ENCODE measurements at places on chromosomes 3 and 15.

DNA sequence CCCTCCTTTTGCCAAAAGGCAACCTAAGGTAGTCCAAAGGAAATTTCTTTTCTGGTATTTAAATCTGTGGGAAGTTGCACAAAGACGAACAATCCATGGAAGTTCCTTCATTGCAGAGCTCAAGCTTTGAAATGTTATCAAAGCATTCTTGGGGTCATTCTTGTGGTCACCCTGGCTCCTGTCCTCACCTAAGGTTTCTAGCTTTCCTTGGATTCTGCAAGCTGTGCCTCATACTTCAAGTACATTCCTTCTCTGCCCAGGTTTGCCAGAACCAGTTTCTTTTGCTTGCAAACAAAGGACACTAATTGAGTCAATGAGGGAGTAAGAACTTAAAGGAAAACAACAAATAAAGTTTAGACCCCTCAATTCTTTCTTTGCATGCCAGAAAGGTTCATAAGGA is 329.8 kb upstream of the PDZRN3 start:
- no peak for DNase-seq

DNA sequence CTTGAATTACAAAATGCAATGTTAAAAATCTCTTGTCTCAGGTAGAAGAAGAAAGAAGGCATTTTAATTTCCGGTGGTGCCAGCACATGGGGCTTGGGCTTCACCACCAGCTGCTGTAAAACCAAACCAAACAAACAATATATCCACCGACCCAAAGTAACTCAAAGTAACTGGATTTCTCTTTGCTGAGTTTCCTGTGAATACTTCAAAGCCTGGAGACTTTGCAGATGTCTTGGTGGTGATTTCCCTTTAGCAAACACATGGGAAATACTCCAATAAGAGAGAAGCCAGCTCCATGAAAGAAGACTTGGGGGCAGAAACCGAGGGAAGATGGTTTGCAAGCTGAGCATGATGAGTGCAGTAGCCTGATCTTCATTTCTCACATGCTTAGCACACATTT is 62.6 kb downstream of the EIF4E3 start:
- no peak for DNase-seq

DNA sequence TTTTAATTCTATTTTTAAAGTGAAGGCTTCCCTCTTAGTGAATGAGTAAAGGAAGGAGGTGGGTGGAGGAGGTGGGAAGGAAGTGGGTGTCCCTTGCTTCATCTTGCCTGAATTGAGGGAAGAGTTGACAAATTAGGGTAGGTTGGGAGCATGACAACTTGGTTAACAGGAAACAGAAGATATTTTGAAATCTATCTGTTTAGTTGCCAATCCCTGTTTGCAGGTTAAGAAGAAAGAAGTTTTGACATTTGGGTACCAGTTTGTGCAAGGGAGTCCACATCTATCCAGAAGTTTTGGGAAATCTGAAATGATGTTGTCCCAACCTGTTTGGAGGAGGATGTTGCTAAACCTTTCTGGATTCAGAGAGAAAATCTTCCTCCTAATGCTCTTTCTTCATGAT is 204.1 kb upstream of the SUCLG2 start:
- no peak for DNase-seq

GRCh38 chr15:47669221-47669620 is 48.1 kb upstream of the SEMA6D start:
- no peak for DNase-seq

- peak; percentile 11 for DNase-seq
Measured at GRCh38 chr3:178618197-178618596, 82.0 kb downstream of the KCNMB2 start.

GRCh38 chr15:101353240-101353639 is 58.2 kb upstream of the SNRPA1 start:
- no peak for DNase-seq

- DNase-seq, result no peak
Measured at GRCh38 chr3:195693428-195694216, 27.2 kb upstream of the MUC20 start.

GRCh38 chr3:105885256-105885655 is 16.4 kb upstream of the CBLB start:
- DNase-seq, result no peak

DNA sequence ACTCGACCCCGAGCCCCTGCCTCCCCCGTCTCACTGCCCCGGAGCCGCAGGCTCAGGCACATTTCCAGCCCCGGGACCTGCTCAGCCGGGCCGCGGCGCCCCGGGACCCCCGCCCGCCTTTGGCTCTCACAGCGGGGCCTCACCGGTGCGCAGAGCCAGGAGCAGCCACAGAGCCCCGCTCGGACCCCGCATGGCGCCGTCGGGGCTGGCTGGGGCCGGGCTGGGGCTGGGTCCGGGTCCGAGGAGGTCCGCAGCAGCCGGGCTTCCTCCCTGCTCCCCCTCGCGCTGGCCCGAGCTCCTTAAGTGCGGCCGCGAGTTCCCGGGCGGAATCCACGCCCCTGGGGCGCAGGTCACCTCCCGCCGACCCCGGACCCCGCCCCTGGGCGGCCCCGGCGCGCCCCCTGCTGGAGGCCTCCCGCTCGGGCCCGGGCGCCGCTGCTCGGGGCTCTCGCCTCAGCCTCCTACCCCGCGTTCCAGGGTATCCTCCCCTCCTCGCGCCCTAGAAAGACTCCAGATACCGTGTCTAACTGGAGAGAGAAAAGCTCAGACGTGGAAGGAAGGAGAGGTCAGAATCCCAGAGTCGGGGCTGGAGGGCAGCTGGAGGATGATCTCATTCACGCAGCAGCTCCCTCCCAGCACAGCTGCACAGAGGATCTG is at the start of gene MELTF:
MELTF (minus strand) TSS at position 307 of the 657 bp plus-strand sequence; CDS start at position 192, 115 bp downstream.
- DNase-seq, result no peak

GRCh38 chr3:195868866-195869412 is 39.4 kb downstream of the TNK2 start:
- DNase-seq, result no peak

DNA sequence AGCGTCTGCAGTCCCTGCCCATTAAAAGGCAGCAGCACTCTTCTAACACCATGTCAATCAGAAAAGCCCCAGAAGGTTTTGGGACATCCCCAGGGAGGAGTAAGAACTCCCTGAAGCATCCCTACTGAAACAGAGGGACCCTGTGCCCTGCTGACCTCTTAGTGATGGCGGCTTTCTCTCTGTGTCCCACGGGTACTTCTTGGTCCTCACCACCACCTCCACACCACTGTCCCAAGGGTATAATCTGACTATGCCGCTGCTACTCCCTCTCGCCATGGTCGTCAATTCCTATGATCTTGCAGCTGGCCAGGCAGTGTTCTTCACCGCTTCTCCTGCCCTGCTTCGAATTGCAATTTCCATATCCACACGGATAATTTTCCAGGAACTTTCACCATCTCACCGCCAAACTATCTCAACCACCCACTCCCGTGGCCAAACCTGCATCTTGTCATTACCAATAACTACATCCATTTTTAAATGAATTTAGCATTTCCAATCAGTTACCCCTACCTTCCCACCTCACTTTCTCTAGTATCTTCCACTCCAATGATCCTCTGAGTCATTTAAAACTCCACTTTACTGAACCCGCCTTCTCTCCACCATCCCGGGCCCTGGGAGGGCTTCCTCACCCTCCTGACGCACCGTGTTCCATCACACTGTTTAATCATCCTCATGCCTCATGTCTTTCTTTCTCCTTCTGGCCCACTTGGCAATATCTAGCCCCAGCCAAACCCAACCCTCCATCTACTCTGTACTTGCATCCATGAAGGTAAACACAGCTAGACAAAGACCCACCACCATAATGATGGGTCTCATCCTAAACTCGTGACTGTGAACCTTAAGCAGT is 23.7 kb downstream of the PRR23E start:
- no peak for DNase-seq

DNA sequence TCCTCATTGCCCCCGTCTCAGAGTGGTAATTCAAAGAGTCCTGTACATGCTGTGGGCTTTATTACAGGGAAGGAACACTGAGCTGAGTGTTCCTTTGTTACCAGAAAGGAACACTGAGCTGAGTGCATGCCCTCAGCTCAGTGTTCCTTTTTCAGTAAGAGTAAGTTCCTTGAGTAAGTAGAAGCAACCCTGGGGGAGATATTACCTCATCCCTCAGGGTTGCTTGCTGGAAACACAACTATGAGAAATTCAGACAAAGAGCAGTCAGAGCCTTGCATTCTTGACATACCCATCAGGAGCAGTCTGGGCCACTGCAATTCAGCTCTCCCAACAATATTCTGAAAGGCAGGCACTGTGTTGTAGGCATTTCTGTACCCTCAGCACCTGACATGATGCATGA is 17.0 kb downstream of the CHRM5 start:
- DNase-seq, result peak; percentile 74

GRCh38 chr15:29911705-29912104 is 89.4 kb upstream of the TJP1 start:
- no peak for DNase-seq

DNA sequence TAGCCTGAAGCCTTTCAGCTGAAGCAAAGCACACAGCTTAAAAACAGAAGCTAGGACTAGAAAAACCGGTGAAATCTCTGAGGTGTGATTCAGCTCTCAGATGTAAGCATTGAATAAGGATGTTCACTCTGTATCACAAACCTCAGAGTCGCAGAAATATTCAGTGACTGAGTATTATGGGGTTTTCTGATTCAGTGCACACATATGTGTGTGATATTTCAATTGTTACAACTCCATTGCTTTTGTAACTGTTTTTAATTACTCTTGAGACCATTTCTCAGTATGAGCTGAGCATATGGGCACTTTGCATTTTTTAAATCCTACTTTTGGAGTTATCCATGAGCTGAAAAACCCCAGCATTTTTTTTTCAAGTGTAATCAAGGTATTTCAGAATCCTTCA is 868.8 kb downstream of the NTRK3 start:
- DNase-seq, result no peak

DNA sequence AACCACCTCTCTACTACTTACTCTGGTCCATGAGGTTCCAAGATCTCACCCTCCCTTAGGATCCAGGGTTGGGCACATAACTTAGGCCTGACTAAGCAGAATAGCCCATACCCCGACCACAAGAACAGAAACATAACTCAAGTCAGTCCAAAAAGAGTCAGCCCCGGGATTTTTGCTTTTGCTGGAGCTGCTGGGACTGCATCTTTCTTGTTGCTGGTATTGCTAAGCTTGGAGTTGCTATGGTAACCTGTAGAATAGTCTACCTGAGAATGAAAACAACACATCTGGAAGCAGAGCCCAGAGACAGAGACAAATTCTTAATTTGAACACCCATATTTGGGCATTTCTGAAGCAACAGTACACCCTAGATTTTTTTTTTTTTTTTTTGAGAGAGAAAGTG is 6.5 kb downstream of the RUBCN start:
- DNase-seq, result peak; percentile 44

DNA sequence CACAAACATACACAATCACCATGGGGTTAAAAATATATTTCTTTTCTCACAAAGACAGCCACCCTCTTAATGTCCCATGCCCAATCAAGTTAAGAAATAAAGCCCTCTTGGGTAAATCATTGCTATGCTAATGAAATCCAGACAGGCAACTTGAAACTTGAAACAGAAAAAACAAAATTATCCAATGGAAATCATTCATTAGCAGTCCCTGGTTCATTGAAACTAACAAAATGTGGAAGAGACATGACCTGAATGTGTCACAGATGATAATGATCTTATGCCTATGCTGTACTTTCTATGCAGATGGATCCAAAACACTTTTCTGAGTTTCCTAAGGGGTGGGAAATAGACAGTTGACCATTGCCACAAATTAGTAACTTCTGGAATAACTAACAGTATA is 983.7 kb downstream of the MCTP2 start:
- no peak for DNase-seq

DNA sequence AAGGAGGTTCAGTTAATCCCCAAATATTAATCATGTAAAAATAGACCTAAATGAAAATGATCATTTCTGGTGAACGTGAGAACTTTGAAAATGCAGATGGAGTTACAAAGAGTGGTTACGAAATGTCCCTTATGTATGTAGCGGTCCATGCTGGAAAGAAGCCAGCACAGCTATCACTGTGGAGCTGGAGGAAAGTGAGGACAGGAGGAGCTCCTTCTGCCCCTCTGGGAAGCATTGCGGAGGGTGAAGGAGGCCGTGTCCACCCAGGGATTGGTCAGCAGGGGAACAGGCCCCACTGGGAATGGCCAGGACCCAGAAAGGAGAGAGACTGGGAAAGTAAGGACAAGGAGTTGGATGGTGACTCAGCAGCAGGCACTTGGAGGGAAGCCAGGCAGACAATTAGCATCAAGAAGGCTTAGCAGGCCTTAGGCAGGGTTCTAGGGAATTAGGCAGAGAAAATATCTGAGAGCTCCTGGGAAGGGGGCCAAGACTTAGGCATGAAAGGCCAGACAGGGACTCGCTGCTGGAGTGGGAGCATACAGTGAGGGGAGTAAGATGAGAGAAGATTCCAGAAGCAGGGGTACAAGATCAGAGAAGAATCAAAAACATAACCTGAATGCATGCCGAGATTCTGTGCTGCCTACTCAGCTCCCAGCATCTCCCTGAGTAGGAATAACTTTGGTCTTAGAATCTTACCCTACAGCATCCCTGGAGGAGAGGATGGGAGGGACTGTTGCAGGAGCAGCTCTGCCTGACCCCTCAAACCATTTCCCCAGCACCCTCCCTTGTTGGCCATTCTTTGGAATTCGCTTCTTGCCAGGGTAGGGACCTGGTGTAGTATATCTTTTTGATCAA is 171.0 kb upstream of the UMPS start:
- peak; percentile 67 for DNase-seq

GRCh38 chr3:124653797-124654469 is 76.3 kb upstream of the UMPS start:
- DNase-seq, result no peak

DNA sequence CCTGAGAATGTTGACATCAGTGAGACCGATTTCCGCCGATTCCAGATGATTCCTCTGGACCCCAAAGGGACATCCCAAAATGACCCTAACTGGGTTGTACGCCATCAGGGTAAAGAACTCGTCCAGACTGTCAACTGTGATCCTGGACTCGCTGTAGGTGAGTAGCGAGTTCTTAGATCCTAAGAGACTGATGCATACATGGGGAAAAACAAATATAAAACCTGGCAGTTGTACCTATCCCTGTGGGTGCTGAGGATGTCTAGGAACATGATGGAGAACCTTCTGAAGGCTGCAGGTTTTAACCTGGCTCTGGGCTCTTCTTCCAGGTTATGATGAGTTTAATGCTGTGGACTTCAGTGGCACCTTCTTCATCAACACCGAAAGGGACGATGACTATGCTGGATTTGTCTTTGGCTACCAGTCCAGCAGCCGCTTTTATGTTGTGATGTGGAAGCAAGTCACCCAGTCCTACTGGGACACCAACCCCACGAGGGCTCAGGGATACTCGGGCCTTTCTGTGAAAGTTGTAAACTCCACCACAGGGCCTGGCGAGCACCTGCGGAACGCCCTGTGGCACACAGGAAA is 12.3 kb downstream of the THBS1 start:
- peak; percentile 60 for DNase-seq

- DNase-seq, result no peak
Measured at GRCh38 chr15:35673093-35673684, 127.2 kb upstream of the DPH6 start.

- DNase-seq, result peak; percentile 3
Measured at GRCh38 chr15:58165661-58166060, 27.5 kb downstream of the AQP9 start.

- peak; percentile 98 for DNase-seq
Measured at GRCh38 chr3:14124615-14125192, at the start of the genes CHCHD4 and TMEM43. Gene CHCHD4, minus strand, starts transcription at chr3:14124870. Its CDS starts 194 bp downstream, at chr3:14124676. Gene TMEM43, plus strand, starts transcription at chr3:14125052. Its CDS starts 142 bp downstream, at chr3:14125194.

Measured in AG09309 (cell line).